ENCODE measurements at places on chromosomes 4 and X. TPM values are rescaled to one million over a fixed set of nuclear protein-coding genes. Genes with fewer than 3 reads are reported as not detected.

NCAPG gene
- 0.54 TPM for polyA plus RNA-seq

GABRQ gene
- polyA plus RNA-seq, result not detected

GPR143 gene
- polyA plus RNA-seq, result 0.18 TPM

WNK3 gene
- polyA plus RNA-seq, result not detected

DKK2 gene
- polyA plus RNA-seq, result not detected

CPE gene
- not detected for polyA plus RNA-seq

TLR3 gene
- 5.8 TPM for polyA plus RNA-seq

ARHGAP24 gene
- polyA plus RNA-seq, result 0.06 TPM

SPANXD gene
- polyA plus RNA-seq, result not detected

RADX gene
- polyA plus RNA-seq, result 1.3 TPM

SFRP2 gene
- not detected for polyA plus RNA-seq

PCDH18 gene
- not detected for polyA plus RNA-seq

FREM3 gene
- polyA plus RNA-seq, result not detected

SHROOM4 gene
- polyA plus RNA-seq, result not detected

SNCA gene
- polyA plus RNA-seq, result 4.8 TPM

MAGEC1 gene
- polyA plus RNA-seq, result not detected

Data from immature natural killer cell (primary cell).